ENCODE measurements at places on chromosomes 6 and 20.

DNA sequence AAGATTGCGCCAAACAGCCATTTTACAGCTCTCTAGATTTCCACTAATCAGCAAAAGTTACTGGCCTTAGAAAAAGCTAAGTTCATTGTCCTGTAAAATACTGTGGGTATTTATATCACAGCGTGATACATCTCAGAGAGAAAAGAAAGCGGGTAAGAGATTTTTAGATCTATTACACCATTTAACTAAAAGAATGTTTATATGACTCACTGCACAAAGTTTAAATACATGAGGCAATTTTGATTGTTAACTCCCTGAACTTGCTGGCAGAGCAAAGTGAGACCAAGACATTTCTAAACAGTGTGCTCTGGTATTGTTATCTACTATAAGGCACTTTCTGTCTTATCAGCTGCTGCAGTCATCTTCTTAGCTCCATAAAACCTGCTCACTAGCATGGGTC lies 314.3 kb downstream of the EPHA7 start:
- DNase-seq: no peak

DNA sequence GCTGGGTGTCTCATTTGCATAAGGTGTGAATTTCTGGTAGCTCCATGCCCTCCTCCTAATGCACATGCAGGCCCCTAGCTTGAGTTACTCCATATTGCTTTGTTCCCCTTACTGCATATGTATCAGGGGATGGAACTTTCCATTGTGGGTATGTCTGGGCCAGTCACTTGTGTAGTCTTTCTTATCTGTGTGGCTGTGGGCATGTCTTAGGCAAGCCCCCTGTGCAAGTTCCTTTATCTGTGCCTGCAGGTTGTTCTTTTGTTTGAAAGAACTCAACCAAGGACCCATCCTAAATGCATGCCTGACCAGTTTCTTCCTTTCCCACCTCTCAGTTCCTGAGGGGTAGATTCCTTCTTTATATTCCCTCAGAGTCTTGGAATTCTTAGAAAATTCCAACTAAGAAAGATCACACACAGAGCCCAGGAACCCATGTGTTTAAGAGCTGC lies 23.6 kb downstream of the MBOAT1 start:
- no peak for DNase-seq

GRCh38 chr6:75402296-75402695 lies 91.3 kb downstream of the FILIP1 start:
- DNase-seq: peak; percentile 83

GRCh38 chr6:156828280-156828703 lies 51.1 kb downstream of the ARID1B start:
- DNase-seq: peak; percentile 93

DNA sequence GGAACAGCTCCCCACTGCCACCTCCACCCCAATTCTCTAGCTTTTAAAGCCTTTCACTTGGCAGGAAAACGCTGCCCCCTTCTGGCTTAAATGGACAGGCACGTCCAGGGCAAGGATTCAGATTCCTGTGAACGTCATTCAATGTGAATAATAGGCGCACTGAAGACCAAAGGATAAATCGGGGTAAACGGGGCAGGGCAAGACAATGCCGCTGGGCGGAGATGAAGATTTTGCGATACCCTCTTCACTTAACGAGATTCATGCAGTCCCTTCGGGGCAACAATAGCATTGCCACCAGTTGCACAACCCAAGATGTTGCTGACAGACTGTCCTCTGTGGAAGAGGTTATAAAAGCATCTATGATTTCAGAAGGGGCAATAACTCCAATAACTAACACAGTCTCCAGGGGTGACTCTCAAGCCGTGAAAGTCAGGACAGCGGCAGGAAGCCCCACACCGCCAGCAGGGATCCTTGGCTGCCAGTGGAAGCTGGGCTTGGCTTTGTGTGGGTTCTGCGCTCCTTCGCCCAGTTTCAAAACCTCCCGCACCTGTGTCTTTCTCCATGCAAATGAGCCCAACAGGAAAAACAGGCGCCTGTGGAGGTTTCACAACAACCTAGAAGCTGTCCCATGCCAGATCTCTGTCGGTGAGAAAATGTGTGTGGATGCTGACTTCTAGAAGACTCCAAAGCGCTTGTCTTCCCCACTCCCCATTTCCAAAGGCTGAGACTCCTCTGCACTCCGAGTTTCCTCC lies 291.8 kb downstream of the BMP7 start:
- DNase-seq: no peak

- no peak for DNase-seq
Measured at GRCh38 chr20:21303872-21304586, 898 bp downstream of the XRN2 start.

GRCh38 chr20:32326504-32326845 lies 31.7 kb upstream of the ASXL1 start:
- DNase-seq: no peak

DNA sequence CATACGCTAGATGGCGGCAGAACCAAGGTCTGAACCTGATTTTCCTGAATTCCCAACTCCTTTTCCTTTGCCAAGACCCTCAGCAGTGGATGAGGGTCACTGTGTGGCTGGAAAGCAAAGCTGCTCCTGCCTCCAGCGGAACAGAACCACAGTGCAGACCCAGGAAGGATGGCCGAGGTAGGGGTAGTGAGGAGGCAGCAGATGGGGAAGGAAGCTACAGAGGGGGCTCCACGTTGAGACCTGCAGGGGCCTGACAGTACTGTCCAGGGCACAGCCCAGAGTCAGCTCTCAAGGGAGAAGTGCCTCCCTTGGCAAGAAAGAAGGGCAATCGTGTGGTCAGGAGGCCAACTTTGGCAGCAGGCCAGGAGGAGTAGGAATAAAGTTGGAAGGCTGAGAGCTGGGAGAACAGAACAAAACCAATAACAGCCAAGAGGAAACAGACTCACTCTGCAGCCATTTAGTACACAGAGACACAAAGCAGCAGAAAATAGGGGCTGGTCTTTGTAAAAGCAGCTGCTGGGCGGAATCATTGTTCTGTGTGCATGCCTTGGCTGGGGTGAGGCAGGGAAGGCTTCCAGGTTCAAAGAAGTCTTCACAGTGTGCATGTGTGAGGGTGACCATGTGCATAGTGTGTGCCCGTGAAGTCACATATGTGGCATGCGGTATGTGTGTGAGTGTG lies 3.1 kb downstream of the GABRR2 start:
- peak; percentile 22 for DNase-seq

DNA sequence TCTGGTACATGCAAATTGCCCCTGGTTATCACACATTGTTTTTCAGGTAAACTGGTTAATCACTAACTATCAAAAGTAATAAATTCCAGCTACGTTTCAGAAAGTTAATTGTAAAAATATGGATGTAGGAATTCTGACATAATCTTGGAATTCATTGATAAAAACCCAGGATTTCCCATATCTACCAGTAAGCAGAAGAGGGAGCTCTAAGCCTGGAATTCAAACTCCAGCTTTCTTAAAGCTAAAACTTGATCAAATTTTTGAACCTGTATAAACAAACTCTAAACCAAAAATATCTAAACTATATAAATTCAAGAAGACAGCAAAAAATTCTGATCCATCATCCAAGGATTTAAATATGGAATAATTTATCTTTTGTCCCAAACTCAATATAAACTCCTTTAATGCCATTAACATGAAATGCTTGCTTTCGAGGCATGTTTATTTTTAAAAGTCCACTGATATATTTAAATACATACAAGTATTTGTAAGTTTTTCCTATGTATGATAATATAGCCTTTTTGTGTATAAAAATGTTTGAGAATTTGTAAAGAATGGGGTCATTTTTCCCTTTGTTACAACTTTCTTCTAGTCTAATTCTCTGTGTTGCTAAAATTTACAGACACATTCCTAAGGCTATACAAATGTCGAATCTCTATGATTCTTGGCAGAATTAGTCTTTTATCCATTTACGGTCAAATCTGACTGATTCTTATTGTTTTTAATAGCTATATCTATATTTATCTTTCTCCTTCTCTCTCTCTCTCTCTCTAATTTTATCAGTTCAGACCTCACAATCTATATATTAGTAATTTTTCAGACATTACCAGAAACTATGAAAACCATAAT lies 91.4 kb upstream of the RNF217 start:
- no peak for DNase-seq

DNA sequence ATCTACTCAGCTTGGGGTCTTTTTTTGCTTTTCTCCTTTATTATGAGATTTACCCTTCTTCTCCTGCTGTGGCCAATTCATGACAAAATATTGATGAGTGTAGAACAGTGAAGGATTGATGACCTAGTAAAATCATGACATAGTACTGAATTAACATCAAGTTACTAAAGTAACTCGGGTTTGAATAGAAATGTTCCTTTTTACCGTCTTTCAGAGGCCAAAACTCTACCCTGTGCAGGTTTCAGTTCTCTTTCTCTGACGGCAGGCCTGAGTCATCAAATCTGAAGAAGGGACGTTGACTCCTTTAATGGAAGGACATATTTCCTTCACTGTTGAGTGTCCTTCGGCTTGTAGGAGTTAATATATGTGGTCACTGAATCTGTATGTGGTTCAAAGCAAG lies 80.7 kb downstream of the RREB1 start:
- DNase-seq: no peak

- DNase-seq: no peak
Measured at GRCh38 chr6:24614043-24614420, 32.0 kb downstream of the KIAA0319 start.

DNA sequence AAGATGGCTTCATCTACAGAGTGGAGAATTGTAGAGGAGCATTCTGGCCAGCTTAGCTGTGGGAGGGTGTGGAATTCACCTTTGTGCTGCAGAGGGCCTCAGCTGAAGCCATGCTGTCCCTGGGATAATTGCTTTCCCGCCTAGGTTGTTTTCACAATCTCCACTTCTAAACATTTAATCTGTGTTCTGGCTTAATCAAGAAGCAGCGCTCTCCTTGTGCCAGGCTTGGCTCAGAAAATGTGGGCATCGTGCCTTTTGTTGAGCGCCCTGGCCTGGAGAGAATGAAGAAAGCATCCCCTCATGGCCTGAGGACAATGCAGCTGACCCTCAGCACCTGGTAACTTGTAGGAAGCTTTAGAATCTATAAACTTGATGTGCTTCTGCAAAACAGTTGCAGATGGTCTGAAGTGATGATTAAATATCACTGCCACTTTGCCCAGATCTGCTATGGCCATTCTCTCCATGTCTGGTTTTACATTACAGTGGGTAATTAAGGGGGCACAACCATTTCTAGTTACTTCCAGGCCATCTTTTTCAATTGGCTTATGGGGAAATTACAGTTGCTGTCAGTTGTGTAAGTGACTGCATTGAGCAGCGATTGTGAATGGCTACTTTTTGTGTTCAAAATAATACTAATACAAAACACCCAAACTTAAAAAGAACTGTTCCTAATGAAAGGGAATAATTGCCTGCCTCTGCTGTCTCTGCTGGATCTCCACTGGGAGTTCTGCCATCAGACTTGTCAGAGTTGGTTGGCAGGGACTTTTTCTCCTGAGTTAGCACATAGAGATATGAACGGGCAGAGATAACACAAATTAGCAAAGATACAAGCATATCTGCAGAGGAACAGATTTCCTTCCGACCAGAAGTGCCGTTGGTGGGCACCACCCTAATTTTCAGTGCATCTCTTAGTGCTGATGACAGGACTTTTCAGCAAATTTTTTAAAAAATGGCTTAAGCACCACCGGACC lies 18.4 kb downstream of the CTNNBL1 start:
- no peak for DNase-seq

DNA sequence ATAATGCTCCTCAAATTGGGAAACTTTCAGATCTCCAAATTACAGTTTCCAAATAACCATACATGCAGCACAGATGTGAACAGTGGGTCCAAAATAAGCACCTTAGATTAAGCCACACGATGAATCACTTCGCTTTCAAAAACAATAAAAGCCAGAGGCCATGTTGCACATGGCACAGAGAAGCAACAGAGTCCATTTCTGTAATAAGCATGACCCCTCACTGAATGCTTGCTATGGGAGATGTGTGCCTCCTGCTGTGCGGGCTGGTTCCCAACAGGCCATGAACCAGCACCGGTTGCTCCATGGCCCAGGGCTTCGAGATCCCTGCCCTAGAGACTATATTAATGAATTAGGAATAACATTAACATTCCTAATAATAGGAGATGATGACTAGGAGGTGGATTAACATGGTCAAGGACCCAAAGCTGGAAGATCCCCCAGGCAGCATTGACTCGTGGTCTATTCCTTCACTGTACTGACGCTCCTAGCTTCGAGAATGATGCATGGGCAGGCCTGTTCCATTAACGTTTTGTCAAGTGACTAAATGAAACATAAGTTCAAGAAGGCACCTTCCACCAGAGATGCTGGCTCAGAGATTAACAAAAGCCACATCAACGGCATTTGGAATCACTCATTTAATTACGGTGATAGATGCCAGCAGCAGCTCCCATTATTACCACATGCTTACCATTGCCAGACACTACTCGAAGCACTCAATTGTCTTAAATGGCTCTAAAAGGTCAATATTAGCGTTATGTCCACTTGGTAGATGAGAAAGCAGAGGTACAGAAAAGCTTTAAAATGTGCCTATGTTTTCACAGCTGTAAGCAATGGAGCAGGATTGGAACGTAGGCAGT lies 470.6 kb upstream of the AGPAT4 start:
- DNase-seq: no peak

- DNase-seq: no peak
Measured at GRCh38 chr6:100704961-100705360, 176.2 kb downstream of the ASCC3 start.

GRCh38 chr6:53014063-53014462 lies 19.0 kb upstream of the GSTA4 start:
- no peak for DNase-seq

GRCh38 chr6:25418454-25419052 lies 139.4 kb downstream of the CARMIL1 start:
- no peak for DNase-seq

GRCh38 chr20:25282796-25283195 lies 34.9 kb downstream of the PYGB start:
- DNase-seq: peak; percentile 1

DNA sequence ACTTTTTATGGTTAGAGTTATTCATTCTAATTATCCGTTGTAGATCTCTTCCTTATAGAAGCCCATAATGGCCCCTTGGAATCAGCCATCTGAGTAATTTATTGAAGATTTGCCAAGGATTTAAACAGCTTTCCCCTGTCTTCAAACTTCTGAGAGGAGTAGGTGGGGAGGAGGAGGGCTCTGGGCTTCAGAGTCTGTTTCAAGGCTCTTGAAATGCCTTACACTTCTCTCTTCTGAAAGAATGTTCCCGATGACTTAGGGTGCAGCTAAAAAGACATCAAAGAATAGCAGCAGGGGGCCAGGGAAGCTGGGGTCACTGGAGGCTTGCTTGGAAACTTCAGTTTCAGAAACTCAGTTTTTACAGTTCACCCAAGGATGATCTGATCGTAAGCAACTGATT lies 165.3 kb downstream of the ZDHHC14 start:
- DNase-seq: no peak

DNA sequence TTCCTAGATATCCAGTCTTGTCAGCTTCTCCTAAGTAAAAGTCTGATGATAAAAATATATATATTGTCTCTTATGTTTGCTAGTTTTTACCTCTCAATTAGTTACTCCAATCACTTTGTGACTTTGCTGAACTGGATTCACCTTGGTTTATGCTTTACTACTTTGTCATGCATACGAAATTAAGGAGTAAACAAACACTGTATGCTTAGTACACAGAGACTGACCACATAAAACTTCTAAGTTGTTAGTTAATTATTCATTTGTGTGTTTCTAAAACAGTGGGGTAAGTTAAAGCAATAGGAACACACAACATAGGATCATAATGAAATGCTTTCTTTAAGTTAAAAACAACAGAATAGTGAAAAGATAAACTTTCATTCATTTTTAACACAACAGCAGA lies 877.3 kb upstream of the MAP3K7 start:
- DNase-seq: no peak

GRCh38 chr6:149213829-149214228 lies 103.7 kb upstream of the TAB2 start:
- no peak for DNase-seq

- DNase-seq: no peak
Measured at GRCh38 chr6:136613477-136613876, 63.3 kb upstream of the MAP7 start.

All from gastrocnemius medialis (tissue), 4 donors.